ENCODE measurements at places on chromosomes 6 and 20. TPM values are rescaled to one million over a fixed set of nuclear protein-coding genes. Genes with fewer than 3 reads are reported as not detected.

The PTCHD4 gene
- total RNA-seq, result 4.9 TPM

The ZBTB22 gene
- total RNA-seq, result 15.0 TPM

DNA sequence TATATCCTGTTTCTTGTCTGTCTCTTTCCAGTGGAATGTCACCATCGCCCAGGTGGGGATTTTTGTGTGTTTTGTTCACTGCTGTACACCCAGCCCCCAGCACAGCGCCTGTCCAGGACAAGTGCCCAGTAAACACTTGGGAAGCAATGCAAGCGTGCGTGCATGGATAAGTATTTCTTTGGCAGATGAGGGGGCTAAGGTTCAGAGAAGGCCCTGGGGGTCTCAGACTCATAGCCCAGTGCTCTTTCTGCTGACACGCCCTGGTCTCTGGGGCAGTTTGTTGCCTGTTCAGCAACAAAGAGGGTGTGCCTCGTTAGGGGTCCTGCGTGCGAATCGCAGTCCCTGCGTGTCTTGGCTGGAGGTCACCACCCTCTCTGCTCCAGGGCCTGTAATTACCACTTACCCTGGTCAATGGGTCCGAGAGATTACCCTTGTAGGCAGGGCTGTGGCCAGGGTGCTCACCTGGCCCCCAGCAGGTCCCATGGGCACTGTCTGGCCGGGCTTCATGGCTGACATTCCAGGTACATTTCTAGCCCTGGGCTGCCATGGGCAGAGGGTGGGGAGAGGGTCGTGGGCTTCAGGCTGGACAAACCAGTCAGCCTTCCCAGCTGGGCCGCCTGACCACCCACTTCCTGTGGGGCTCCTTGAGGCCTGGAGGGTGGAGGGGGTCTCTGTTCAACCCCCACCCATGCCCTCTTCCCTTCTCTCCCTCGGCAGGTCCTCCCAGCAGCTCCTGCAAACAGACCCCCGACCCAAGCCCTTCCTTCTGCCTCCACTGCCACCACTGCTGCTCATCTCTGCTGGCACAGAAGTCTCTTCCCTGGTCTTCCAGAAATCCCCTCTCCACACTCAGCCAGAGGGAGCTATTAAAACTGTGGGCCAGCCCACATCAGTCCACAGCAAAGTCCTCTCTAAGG lies 87.1 kb downstream of the CEBPB start:
- no peaks in the 10 kb centered on the region for H3K27me3 ChIP-seq
- no peak for DNase-seq
- H3K27ac ChIP-seq, result peak overlapping the region; percentile 70
- peaks cover 13% of the 10 kb centered on the region for H3K4me1 ChIP-seq
- H3K4me3 ChIP-seq, result no peak overlapping the region
- no peaks in the 10 kb centered on the region for H3K36me3 ChIP-seq

- H3K27me3 ChIP-seq, result no peaks in the 10 kb centered on the region
- H3K27ac ChIP-seq, result no peak overlapping the region
- H3K4me3 ChIP-seq, result no peak overlapping the region
- H3K4me1 ChIP-seq, result no peaks in the 10 kb centered on the region
- H3K36me3 ChIP-seq, result no peaks in the 10 kb centered on the region
These were observed 78.5 kb upstream of the FRMD1 start for GRCh38 chr6:168157272-168158212.

- no peak overlapping the region for H3K27ac ChIP-seq
- no peak overlapping the region for H3K4me3 ChIP-seq
- DNase-seq, result no peak
- H3K27me3 ChIP-seq, result no peaks in the 10 kb centered on the region
- no peaks in the 10 kb centered on the region for H3K36me3 ChIP-seq
These were observed 165.4 kb downstream of the QKI start for GRCh38 chr6:163579880-163580295.

DNA sequence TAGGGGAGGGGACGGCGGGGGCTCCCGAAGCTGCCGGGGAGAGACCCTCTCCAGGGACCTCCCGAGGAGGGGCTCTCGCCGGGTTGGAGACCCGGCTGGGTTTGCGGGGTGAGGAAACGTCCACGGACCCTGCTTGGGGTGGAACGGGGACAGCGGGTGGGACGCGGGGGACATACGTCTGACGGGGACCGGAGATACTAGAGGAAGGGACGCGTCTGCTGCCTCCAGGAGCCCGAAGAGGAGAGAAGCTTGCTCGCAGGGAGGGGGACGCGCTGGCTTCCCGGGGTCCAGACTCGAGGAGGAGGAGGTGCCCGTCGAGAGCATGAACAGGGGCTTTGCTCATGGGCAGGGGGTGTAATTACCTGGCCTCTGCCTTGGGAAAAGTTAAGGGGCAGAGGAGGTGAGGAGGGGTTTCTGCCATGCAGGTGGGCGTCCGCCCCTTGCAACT lies 593 bp downstream of the DNMT3B start:
- no peak for DNase-seq
- H3K27me3 ChIP-seq, result no peaks in the 10 kb centered on the region
- H3K4me3 ChIP-seq, result peak overlapping the region; percentile 92

DNA sequence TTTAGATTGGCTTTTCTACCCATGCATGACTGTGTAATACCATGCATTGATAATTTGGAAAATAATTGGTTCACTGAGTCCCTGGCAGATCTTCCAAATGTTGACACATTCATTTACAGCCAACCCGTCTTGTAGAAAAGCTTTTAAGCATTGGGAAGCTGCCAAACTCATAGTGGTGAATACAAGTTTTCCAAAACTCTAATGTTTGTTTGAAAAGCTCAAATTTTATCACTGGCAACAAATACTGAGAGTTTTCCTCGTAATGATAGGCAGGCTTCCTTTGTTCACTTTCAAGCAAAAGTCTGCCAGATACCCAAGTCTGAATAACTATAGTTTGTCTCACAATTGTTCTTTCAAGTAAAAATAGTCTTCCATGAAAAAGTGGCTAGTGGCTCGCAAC lies 143.0 kb downstream of the FIG4 start:
- peaks cover under 1% of the 10 kb centered on the region for H3K36me3 ChIP-seq
- H3K27me3 ChIP-seq, result no peaks in the 10 kb centered on the region
- no peak overlapping the region for H3K27ac ChIP-seq
- no peak overlapping the region for H3K4me3 ChIP-seq

GRCh38 chr6:6586671-6587526 lies 1.6 kb upstream of the LY86 start:
- H3K36me3 ChIP-seq, result no peaks in the 10 kb centered on the region
- no peaks in the 10 kb centered on the region for H3K4me1 ChIP-seq
- no peak for DNase-seq
- H3K27ac ChIP-seq, result no peak overlapping the region

- no peak overlapping the region for H3K27ac ChIP-seq
- H3K27me3 ChIP-seq, result no peaks in the 10 kb centered on the region
- H3K4me1 ChIP-seq, result no peaks in the 10 kb centered on the region
- H3K4me3 ChIP-seq, result no peak overlapping the region
- DNase-seq, result no peak
- no peaks in the 10 kb centered on the region for H3K36me3 ChIP-seq
These were observed 8.2 kb upstream of the BPIFB4 start for GRCh38 chr20:33071198-33071597.

The SGK2 gene
- total RNA-seq, result 11.6 TPM

DNA sequence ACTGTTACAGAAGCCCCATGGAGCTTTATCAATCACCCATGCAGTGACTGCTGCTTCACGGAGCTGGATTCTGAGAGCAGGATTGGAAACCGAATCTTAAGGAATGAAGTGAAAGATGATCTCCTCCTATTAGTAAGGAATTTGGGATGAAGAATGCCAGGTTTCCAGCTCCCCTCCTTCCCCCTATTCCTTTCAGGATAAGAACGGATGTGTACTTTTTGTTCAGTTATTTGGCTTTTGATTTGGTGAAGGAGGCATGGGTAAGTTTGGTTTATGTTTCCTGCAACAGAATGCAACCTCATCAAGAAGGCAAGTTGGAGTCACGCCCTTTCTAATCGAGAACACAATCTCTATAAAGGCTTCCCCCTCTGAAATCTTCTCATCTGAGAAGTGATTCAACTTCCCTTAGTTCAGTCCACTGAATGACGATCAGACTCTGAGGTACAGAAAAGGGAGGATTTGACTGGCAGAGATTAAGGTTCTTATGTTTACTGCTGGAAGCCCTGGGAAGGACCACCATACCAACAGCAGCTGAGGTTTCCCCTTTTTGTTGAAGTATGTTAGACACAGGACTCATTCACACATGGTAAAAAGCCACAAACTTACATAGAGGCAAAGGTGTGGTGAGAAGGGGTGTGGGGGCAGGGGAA lies 5.5 kb downstream of the ELMO2 start:
- no peaks in the 10 kb centered on the region for H3K27me3 ChIP-seq
- peak overlapping the region; percentile 29 for H3K4me3 ChIP-seq

GRCh38 chr20:37736132-37736531 lies 42.3 kb downstream of the CTNNBL1 start:
- H3K27ac ChIP-seq, result no peak overlapping the region
- H3K4me3 ChIP-seq, result no peak overlapping the region
- peaks cover 29% of the 10 kb centered on the region for H3K36me3 ChIP-seq
- H3K27me3 ChIP-seq, result no peaks in the 10 kb centered on the region
- DNase-seq, result no peak

The SPATS1 gene
- total RNA-seq, result not detected

All from thoracic aorta (tissue), 2 donors.